ENCODE measurements at places on chromosomes 3 and 15.

DNA sequence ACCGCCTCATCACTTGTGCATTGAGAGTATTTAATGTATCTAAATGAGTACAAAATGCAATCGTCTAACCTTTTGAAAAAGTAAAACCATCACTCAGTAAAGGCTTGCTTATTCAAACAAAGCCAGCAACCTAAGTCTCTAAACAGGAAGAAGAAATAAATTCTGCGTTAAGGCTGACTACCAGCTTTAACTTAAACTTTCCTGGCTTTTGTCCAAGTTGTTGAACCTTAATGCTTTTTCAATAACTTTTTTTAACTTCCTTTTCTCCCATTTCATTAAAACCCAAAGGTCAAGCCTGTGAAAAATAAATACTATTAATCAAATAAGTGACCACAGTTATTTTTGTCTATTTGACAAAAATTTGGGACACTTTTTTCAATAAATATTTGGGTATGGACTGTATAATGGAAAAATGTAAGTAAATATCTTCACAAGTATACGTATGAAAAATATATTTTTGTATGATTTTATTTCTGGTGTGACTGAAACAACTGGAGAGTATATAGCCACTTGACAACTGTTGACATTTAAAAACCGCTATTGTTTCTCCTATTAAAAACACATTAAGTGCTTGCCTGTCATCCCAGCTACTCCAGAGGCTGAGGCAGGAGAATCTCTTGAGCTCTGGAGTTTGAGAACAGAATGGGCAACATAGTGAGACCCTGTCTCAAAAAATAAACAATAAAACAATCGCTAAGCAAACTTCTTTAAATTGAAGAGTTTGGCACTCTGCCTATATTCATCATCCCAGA, 2.9 kb downstream of the KLHL24 start:
- DNase-seq, result no peak

DNA sequence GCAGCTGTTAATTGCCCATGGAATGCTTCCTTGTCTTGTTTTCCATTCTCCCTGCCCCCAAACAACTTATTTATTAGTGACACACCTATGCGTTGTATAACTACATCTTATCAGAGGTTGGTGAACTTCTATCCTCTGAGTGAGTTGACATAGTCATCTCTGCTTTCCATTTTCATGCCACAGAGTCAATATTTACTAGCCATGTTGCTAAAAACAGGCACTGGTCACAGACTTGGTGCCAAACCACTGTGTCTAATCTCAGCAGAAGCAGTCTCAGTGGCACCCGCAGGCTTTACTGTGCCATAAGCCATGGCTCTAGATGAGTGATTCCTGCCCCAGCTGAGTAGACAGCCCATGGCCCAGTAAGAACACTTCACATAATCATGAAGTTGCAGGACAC, 26.5 kb downstream of the DAPK2 start:
- DNase-seq, result no peak

GRCh38 chr15:27589260-27589659, 509.9 kb downstream of the OCA2 start:
- peak; percentile 36 for DNase-seq

DNA sequence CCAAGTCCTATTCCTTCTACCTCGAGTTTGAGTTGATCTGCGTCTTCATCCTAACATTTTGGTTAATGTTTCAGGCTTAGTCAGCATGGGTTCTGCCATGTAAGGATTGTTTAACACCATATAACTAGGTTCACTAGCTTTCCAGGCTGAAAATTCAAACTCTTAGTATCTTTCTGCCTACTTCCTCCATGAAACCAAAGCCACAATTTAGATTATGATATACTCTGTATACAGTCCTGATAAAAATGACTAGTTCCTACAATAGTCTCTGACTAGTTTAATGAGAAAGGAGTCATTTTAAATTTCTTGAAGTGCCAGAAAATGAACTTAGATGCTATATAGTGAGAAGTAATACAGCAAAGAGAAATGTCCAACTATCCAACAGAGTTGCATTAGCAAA, 6.6 kb upstream of the BTLA start:
- no peak for DNase-seq

DNA sequence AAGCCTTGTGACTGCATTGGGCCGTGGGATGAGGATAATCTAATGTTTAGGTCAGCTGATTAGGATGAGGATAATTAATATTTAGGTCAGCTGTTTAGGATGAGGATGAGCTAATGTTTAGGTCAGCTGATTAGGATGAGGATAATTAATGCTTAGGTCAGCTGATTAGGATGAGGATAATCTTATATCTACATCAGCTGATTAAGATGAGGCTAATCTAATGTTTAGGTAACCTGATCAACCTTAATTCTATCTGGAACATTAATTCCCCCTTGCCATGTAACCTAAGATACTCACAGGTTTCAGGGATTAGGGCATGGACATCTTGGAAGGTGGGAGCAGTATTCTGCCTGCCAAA, 362.8 kb downstream of the ULK4 start:
- peak; percentile 37 for DNase-seq

- no peak for DNase-seq
Measured at GRCh38 chr3:127997016-127997415, 55.2 kb upstream of the SEC61A1 start.

GRCh38 chr3:138458774-138459499, 24.5 kb downstream of the ESYT3 start:
- DNase-seq, result no peak

DNA sequence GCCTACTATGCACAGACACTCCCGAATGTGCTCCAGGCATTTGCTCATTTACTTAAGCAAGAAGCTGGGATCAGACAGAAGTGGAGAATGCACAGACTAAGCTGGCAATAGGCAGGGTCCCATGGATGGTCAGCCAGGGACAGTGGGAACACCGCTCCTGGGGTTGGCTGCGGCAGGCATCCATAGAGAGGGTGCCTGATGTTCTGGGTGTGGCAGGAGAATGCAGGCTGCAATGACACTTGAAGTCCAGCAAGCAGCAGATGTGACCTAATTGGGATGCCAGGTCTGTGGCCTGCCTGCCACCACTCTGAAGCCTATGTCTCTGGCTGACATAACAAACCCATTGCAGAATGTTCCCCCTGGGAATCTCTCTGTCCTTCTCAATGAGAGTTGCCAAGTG, 40.2 kb upstream of the SLC6A11 start:
- DNase-seq, result no peak

- DNase-seq, result no peak
Measured at GRCh38 chr3:121896823-121897222, 2.6 kb downstream of the SLC15A2 start.

GRCh38 chr3:151329363-151329762, at the start of gene P2RY13:
TSS of gene P2RY13 (minus strand) at chr3:151329549. CDS start at chr3:151329528, 21 bp downstream.
- DNase-seq, result no peak

DNA sequence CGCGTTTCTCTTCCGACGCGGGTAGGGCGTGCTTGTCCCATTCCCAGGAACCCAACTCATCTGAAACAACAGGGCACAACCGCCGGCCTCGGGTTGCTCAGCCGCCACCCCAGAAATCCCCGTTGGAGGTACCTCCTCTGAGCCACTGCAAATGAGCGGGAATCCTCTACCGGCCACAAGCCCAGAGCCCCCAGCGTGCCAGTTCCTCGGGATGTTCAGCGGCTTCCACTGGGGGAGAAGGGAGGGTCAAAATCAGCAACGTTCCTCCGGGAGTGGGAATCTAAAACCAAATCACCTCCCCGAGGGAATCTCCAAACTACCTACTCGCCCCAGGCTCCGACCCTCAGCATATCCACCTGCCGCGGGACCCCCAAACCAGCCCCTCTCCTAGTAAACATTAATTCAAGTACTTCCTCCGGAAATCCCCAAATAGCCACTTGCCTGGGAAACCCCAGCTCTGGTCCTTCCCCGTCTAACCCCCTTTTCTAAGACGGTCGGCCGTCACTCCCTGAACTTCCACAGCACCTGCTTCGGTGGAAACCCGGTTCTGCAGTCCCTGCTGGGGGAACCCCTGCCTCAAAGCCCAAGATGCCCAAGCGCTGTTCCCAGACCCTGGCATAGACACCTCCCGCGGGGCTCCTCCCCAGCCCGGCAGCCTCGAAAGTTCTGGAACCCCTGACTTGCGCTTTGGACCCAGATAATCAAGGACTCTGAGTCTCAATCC, 887 bp downstream of the OXTR start:
- no peak for DNase-seq

- no peak for DNase-seq
Measured at GRCh38 chr15:91068966-91069365, 31.1 kb upstream of the SV2B start.

GRCh38 chr3:150889106-150889505, 16.1 kb downstream of the MINDY4B start:
- no peak for DNase-seq

- no peak for DNase-seq
Measured at GRCh38 chr3:139552632-139553365, 13.3 kb upstream of the RBP1 start.

DNA sequence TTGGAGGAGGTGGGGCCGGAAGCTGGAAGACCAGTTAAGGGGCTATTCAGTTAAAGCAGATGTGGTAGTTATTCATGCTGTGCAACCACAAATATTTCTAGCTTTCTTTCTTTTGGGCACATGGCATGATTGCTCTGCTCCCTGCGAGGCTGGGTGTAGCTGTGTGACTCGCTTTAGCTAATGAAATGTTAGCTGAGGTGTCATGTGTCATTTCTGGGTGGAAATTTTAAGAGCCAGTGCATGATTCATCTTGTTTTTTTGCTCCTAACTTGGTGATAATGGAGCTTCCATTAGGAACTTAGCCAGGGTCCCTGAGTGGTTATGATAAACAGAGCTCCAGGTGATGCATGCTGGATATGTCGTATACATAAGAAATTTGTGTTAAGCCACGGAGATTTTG, 300.6 kb downstream of the SATB1 start:
- no peak for DNase-seq

DNA sequence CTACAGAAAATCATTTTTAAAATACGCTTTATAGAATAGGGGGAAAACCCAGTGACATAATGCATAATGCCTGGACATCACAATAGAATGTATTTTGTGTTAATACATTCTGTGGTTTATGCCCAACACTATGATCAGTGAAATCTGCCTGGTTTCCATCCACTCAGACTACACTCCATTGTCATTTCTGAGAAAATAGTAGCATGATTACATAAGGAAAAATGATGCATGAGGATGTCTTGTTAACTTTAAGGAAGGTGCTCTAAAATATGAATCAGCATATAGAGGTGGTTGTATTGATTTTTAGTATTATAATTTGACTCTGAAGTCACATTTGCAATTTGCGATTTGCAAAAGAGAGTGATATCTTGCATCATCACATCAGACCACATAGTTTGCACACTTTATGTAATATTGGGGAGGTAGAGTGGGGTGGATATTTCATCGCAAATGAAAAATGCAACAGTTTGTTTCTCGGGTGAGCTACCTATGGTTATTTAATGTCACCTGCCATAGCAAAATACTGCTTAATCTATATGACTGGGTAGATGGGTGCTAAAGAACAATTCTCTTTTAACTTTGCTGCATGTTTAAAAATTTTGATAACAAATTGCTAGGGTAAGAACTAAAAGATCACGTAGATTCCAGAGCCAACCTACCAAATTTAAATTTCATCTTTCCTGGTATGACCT, 403.9 kb downstream of the IL5RA start:
- DNase-seq, result no peak

DNA sequence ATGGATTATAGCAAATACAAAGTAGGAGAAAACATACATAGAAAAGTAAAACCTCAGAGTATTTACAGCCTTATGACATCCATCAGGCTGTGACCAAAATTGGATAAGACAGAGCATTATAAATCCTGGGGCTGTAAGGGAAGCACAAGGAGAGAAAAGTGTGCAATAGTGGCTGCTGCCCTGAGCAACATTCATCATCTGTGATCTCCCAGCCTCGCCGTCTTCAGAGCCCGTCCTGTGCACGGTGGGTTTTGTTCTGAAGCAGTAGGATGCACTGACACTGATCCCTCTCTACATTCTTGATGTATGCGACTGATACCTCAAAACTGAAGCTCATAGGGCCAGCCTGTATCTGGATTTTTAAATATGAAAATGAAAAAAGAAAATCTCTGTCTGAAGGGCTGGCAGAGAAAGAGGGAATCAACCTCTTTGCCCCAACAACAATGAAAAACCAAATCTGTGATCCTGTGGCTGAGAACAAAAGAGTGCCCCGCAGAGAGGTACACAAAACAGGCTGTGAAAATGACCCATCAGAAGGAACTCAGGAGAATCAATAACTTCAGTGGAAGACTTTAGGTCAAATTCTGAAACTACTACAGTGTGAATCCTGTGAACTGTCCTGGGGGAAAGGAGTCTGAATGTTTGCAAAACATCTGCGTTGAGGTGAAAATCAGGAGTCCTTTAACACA, 8.2 kb upstream of the RTP4 start:
- no peak for DNase-seq

- DNase-seq, result no peak
Measured at GRCh38 chr3:113791381-113791780, 44.5 kb downstream of the ATP6V1A start.

DNA sequence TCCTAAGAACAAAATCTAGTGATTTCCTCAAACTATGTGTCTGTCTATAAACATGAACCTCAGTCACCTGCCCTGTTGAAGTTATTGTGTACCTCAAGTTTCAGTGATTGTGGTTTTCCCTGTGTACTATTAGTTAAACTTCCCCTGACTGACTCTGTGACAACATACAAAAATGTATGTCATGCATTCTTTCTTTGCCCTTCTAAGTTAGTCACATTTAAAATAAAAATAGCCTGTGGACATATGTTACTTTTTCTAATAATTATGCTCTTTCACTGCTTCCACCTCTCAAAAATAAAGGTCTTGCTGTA, 29.8 kb downstream of the EPHA6 start:
- no peak for DNase-seq

- DNase-seq, result no peak
Measured at GRCh38 chr15:66389859-66390381, 3.2 kb downstream of the MAP2K1 start.

DNA sequence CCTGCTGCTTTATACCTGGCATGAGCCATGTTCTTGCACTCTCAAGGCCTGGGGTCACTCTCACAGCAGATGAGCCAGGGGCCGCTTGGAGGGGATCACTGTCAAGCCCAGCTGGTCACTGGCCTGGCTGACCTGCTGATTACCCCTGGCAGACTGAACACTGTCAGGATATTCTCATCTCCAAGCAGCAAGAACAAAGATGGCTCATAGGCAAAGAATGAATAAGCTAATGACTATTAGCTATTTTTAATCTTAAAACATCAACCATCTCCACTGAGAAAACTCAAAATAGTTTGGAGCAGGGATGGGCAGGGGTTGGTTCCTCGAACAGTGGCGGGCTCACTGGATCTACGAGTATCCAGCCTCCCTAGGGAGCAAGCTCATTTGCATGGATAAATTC, 64.4 kb upstream of the ACAN start:
- DNase-seq, result no peak

DNA sequence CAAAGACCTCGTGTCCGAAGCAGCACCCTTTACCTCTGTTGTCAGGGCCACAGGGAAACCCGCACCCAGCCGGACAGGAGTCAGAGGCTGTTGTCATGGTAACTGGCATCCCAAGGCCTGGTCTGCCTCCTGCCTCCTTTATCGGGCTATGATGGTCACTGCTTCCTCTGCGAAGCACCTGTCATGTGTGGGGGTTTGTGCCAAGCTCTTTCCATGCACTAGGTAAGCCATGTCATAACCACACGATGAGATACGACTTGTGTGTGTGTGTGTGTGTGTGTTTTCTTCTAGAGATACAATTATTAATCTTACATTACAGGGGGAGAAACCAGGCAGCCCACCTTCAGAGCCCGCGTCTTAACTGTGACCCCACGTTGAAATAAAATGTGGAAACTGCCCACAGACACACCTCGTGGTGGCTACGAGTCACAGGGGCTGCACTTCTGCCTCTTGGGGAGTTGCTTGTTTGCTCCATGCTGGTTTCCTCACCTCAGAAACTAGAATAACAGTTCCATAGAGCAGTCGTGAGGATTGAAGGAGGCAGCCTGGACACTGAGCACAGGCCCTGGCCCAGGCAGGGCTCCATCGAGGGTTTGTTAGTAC, 18.0 kb downstream of the ZDHHC19 start:
- DNase-seq, result no peak

Measured in NCI-H524 treated with DMSO at 0.1 percent for 48 hours (cell line).